ENCODE measurements at places on chromosomes 12 and 14. TPM values are rescaled to one million over a fixed set of nuclear protein-coding genes. Genes with fewer than 3 reads are reported as not detected.
A peak's percentile ranks its signal among the peaks of the same experiment; 100 is the strongest.

Gene IFNG-AS1
- total RNA-seq = 3.9 TPM

Gene SLC17A8
- 1.7 TPM for total RNA-seq

Gene KCNH3
- total RNA-seq = 0.24 TPM

Gene ATXN2
- 79.2 TPM for total RNA-seq

Gene BRF1
- 41.9 TPM for total RNA-seq

Gene RIMBP2
- 1.9 TPM for total RNA-seq

Gene PCED1B
- 6.5 TPM for total RNA-seq

Gene SLC5A8
- 1.7 TPM for total RNA-seq

Gene TAS2R30
- total RNA-seq = 22.4 TPM

Gene CPM
- total RNA-seq = 1.7 TPM

Gene DNAH10
- total RNA-seq = 0.72 TPM

Gene TPH2
- total RNA-seq = 3.9 TPM

GRCh38 chr12:51183816-51184215, 10.9 kb upstream of the TFCP2 start:
- peak; percentile 73 for DNase-seq

DNA sequence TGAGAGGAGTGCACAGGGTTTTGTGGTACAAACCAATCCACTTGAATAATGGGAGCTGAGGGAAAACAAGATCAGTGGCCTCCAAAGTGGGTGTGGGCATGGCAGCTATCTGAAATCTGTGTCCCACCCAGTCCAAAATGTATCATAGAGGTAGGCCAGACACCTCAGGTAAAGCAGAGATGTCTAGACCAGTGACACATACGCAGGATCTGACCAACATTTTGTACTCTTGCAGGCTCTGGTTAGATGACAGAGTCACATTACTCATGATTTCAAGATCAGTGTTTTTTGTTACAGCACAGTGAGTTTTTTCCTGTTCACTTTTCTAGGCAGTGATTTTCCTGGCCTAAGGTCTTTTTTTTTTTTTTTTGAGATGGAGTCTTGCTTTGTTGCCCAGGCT, 211.8 kb downstream of the PCNX1 start:
- no peak for DNase-seq

GRCh38 chr12:38921025-38921677, 15.8 kb upstream of the CPNE8 start:
- DNase-seq = peak; percentile 70

DNA sequence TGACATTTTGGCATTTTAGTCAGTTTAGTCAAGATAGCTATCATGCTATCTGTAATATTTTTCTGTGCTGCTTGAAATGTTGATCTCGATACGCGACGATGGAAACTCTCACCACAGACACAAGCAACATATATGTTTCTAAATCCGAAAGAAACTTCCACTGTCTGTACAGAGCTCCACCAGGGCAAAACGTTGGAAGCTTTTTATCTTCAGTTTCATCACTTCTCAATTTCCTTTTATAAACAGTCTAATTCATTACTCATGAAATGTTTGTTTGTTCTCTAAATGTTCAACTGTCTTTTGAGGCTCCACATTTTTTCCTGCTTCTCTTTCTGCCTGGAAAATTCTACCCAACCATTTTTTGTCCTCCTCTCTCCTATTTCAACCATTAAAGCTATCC, 737.6 kb downstream of the SLC16A7 start:
- no peak for DNase-seq

DNA sequence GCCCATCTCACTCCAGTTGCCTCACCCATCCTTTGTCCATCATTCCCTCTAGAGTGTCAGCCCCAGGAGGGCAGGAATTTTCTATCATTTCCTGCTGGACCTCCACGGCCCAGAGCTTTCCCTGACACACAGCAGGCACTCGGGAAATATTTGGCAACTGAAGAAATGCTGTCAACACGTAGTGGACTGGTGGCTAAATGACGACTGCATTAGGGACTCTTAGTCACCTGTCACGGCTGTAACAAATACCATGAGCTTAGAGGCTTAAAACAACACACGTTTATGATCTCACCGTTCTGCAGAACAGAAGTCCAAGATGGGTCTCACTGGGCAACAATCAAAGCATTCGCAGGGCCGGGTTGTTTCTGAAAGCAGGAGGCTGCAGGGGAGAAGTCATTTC, 91.3 kb downstream of the PHETA1 start:
- DNase-seq = no peak

DNA sequence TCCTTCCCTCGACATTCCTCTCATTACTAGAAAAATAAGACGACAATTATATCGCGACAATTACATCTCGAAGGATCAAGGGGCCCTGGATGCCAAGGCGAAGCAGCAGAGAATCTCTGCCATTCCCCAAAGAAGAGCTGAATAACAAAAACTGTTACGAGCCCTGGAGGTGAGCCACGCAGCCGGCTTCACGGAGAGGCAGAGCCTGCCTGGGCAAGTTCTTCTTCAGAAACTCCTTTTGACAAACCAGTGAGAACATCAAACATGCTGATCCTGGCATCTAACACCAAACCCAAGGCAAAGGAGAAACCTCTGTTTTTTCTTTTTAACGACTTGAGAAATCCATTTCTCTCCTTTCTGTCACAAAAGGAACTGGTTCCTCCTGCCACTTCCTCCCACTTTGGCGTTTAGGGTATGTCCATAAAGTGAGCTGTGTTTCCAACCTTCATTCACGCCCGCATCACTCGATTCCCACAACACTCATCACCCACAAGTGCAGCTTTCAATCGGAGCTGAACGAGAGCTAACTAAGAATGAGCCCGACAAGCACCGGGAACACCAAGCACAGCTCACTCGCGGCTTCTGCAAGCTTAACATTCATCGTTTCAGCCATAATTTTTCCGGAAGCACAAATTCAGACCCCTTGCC, 21.5 kb downstream of the CCDC88C start:
- peak; percentile 70 for DNase-seq

- no peak for DNase-seq
Observed at GRCh38 chr14:100841761-100842403, 16.0 kb downstream of the MEG3 start.

DNA sequence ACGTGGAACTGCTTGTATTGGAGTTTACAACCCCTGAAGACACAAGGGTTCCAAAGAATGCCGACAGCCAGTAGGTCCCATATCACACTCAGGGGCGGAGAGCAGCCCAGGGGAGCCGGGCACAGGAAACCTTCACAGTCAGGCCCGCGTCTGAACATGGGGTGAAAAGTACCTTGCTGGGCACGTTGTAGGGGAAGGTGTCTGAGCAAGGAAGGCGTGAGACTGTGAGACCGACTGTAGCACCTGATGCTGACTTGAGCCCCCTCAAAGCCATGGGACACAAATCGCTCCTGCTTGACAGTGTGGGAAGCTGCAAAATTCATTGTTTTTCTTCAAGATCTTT, 14.7 kb downstream of the RIMBP2 start:
- DNase-seq = no peak

DNA sequence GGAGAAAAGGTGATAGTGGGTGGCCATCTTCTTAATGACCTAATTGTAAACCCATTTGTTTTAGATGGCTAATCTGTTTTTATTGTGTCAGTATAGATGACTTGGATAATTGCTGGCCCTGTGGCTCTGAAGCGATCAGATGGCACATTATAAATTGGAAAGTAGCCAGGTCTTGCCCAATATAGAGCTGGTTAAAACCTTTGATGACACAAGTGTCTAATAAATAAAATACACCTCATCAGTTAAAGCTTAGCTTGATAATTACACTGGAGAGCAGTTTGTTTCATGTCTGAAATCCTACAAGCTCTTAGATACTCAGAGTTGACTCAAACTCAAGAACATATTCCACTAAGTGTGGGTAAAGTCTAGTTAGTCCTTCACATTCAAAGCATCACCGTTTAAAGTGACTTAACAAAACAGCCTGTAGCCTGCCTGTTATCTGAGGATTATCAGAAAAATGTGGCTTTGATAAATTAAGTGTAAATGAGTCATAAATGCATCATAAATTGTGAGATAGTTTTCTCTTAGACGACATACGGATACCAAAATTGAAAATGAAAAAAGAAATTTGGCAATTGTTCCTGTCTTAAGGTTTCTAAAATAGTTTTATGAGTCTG, 280.9 kb downstream of the LRIG3 start:
- DNase-seq = peak; percentile 76

GRCh38 chr14:88289234-88289633, 33.8 kb downstream of the KCNK10 start:
- no peak for DNase-seq

GRCh38 chr12:106490264-106490663, 92.5 kb upstream of the RFX4 start:
- no peak for DNase-seq

DNA sequence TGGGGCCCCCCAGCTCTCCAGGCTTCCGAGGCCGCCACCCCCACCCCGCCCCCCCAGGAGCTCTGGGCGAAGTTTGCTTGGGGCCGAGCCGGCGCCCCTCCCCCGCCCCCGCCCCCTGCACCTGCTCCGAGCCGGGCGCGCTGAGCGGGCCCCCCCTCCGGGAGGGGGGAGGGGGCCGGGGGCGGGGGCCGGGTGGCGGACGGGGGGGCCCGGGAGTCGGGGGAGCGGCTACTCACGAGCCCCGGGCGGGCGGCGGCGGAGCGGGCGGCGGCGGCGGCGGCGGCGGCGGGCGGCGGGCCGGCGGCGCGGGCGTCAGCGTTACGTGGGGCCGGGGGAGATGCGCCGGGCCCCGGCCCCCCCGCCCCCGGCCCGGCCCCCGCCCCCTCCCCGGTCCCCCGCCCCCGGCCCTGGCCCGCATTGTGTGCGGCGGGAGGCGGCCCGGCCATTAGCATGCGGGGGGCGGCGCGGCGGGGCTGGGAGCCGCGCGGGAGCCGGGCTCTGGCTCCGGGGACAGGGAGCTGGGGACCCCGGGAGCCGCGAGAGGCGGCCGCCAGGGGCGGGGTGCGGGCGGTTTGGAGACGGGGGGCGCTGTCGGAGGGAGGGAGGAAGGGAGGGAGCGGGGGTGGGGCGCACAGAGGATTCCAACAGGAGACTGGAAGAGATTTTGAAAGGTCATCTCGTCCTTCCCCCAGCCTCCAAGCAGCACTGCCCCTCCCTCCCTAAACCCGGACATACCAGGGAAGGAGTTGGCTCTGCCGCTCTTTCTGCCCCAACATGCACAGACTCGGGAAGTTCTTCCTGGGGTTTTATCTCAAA, at the start of gene ZNF219:
Gene ZNF219 (minus strand): TSS at position 580 of the 816 bp plus-strand sequence. CDS start 5,064 bp downstream, outside the sequence.
- DNase-seq = peak; percentile 90

DNA sequence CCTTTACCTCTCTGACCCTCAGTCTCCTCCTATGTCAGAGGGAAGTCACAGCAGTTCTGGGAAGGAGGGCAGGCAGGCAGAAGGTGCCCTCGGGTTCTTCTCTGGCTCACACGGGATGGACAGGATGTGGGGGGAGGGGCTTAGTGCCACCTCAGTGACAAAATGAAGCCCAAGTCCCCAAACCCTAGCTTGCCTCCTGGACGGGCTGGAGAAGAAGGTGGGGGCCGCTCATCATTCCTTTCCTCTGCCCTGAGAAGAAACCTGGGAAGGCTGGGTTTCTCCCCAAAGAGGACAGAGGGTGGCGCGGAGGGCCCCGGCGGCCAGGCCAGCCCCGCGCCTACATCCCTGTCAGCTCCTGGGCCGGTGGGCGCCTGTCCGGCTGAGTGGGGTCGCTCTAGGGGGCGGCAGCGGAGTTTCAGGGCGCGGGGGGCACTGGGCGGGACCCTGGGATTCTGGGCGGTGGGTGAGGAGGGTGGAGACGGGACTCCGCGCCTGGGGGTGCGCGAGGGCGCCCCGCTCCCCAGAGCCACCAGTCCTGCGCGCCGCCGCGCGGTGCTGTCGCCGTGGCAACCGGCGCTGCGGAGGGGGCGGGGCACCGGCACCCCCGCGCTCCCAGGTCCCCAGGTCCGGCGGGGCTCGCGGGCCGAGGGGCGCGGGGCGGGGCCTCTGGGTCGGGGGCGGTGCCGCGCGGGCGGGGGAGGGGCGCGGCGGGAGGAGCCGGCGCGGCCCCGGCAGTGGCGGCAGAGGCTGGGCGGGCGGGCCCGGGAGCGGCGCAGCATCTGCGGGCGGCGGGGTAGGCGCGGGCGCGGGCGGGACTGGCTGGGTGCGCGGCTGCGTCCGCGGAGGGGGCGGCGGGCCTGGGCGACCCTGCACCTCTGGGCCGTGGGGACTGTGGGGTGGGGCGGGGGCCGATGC, at the start of gene TMEM121:
Gene TMEM121 (plus strand): TSS at position 723 of the 915 bp plus-strand sequence. CDS start 2,252 bp downstream, outside the sequence.
- no peak for DNase-seq

DNA sequence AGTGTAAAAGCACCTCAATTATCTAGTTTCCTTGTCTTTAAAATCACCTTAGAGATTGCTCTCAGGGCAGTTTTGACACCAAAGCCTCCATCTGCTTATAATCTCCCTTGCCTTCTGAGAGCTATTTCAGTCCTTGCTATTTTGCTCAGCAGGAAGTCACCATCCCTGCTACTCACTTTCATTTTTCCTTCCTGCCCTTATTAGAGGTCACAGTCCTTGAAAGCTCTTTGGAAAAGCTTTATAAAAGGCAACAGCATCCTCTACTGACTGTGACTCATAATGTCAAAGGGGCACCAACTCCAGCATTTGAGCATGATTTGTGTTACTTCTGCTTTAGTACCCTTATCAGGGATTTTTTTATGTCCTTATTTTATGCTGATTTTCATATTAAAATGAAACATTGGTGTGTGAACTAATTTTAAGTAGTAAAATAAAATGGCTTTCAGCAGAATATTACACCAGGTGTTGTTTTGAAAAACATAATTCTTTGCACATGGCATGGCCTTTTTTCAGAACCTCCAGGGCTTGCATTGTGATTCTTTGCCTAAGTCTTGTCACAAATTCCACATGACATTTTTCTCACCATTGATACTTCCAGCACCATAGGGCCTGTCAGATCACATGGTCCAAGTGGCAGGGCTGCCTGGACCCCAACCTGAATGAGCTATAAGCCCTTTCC, 213.0 kb downstream of the ADAMTS20 start:
- peak; percentile 85 for DNase-seq

DNA sequence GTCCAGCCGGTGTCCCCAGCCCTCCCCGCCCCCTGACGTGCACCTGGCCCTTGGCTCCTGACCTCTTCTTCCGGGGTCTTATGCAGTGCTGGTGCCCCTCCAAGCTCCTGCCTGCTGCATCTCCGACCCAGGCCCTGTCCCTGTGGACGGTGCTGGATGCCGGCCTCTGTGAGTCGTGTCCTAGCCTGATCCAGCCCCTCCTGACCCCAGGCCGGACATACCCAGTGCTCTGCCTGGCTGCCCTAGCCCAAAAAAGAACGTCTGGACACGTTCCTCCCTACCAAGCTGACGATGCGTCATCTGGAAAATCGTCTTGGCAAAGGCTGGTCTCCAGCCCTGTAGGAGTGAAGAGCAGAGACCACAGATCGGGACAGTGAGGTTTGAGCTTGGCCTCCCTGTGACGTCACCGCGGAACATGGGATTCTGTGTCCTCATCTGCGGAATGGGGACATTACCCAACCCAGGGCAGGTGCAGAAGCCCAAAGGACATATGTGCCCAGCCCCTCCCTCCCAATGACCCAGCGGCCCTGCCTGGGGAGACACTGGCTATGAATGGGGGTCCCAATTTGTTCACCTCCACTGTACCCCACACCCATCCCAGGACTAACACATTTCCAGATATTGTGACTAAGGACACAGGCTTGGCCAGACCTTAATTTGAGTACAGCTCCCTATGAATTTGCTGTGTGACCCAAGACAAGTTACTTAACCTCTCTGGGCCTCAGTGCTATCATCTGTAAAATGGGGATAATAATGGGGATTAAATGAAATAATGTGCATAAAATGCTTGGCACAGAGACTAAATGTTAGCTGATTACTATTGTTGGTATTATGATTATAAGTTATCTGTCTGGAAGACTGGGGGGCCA, 51.0 kb upstream of the BCL11B start:
- no peak for DNase-seq
